ENCODE measurements at places on chromosomes 11 and 22. TPM values are rescaled to one million over a fixed set of nuclear protein-coding genes. Genes with fewer than 3 reads are reported as not detected.

The OR52H1 gene
- total RNA-seq: not detected

The SPI1 gene
- not detected for total RNA-seq

The MS4A3 gene
- not detected for total RNA-seq

The ZBTB16 gene
- total RNA-seq: 0.17 TPM

The KCNQ1OT1 gene
- 0.14 TPM for total RNA-seq

The TUG1 gene
- 33.6 TPM for total RNA-seq

DNA sequence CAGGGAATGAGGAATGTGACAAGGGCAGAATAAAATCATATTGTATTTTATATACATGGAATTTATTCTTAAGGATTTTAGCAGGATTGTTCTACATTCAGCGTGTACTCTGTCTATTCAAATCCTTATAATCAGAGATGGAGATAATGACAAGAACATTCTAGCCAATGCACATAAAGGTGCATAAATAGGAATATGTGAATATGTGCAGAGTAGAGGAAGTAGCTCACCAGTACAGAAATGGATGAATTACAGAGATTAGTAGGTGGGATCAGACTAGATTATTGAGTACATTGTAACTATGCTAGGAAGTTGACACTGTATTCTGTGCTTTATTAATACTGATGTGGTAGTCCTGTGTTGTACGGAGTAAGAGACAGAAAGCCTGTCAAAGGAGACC, 1308.8 kb downstream of the FAM181B start:
- no peak for DNase-seq

DNA sequence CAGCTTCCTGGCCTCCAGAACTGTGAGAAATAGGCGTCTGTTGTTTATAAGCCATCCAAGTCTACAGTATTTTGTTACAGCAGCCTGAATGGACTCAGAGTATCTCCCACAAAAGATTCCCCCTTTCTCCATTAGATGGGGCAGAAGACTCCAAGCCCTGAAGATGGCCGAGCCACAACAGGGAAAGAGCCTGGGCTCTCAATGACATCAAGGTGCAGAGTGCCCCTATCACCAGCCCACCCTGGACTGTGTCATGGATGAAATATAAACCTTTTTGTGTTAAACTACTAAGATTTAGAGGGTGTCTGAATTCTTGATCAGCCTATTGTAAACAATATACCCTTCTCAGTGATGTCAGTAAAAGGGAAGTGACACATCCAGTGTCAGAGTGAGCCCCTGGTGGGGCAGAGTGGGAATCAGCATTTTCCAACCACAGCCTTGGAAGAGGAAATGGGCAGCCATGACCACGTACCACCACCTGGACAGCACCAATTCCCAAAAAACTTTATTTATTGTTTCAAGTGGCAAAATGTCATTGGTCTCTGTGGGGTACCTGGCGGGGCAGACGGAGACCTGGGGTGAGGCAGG, 25.5 kb downstream of the TNKS1BP1 start:
- DNase-seq: no peak

GRCh38 chr22:50076646-50077535, 8.3 kb downstream of the MLC1 start:
- DNase-seq: no peak

DNA sequence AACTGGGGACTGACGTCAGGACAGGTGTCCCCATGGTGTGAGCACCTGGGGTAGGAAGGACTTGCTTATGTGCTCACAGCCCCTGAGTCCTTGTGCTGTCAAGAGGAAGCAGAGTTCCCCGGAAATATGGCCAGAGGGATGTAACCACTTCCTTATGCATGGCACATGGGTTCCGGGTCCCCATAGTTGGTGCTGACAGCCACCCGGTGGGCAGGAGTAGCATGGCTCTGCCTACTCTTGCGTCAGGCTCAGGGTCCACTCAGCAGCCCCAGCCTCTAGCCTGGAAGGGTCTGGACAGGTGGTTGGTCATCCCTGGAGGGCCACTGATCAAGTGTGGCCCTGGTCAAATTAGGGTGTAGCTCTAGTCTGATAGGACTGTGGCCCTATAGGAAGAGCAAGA, 42.8 kb upstream of the CCND1 start:
- no peak for DNase-seq

- no peak for DNase-seq
These were observed 15.7 kb upstream of the AIFM3 start for GRCh38 chr22:20951151-20951931.

DNA sequence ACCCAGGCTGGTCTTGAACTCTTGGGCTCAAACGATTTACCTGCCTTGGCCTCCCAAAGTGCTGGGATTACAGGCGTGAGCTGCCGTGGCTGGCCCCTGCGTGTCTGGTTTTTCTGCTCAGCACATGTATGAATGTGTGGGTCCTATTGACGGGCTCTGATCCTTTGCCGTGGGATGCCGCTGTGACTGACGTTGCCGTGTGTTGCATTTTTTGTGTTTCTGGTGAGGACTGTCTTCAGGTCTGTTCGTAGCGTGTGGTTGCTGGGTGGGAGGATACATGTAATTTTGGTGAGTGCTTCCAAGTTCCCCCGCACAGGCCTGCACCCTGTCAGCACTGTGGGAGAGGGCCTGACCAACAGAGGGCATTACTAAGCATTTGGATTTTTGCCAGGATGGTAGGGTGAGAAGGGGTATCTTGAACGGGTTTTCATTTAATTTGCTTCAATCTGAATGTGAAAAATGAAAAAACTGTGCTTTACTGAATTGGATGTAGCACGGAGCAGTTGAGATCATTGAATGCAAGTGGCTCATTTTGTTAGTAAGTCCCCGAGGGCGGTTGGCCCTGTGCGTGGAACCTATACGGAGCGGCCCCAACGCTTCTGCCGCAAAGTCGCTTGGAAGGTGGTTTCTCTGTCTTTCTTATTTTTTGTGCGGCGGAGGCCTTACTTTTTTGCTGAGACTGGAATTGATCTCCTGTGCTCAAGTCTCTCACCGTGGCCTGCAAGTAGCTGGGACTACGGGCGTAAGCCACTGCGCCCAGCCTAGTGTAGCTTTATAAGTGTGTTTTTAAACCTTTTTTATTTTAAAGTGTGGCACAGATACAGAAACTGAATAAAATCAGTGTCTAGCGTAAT, 8.2 kb downstream of the ZBED4 start:
- no peak for DNase-seq

DNA sequence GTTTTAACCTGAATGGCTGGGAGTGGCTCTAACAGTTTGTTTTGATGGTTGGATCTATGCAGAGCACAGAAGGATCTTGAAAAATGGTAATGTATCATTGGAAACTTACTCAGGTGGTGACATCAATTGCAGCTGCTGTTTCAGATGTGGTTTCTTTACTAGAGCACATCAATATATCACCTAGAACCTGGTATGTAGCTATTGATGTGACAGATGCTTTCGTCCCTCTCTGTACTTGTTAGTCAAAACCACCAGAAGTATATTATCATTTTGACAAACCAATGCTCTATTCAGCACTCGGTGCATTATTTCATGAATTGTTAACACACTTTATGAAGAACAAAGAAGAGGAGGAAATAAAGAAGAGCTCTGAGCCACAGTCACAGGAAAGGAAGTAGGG, 26.6 kb upstream of the SCN3B start:
- DNase-seq: no peak

DNA sequence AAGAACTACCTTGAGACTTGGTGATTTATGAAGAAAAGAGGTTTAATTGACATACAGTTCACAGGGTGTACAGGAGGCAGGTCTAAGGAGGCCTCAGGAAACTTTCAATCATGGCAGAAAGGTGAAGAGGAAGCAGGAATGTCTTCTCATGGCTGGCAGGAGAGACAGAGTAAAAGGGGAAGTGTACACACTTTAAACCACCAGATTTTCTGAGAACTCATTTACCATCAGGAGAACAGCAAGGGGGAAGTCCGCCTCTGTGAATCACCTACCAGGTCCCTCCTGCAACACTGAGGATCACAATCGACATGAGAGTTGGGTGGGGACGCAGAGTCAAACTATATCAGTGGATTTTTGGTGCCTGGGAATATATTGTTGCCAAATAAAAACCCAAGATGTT, 40.3 kb upstream of the OR5D13 start:
- DNase-seq: no peak

DNA sequence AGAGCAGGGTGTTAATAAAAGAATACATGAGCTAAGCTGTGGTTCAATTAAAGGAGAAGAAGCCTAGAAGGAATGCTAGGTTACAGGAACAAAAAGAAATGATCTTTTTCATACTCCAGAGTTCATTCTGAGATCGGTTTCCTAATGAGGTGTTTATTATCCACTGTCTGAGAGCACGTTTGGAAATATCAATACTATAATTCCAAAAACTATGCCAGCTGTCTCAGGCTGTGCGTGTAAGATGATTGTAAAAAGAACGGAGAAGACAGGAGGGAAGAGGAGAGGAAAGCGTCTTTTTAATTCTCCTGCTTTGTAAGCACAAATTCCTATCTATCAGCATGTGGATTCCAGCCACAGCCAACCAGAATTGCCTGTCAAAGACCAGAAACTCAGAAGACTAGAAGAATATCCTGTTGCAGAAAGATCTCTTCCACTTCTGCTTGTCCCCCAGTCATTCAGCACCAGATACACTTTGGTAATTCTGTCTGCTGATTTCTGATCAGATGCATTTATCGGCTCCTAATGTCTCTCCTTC, 25.7 kb downstream of the APOL5 start:
- no peak for DNase-seq

DNA sequence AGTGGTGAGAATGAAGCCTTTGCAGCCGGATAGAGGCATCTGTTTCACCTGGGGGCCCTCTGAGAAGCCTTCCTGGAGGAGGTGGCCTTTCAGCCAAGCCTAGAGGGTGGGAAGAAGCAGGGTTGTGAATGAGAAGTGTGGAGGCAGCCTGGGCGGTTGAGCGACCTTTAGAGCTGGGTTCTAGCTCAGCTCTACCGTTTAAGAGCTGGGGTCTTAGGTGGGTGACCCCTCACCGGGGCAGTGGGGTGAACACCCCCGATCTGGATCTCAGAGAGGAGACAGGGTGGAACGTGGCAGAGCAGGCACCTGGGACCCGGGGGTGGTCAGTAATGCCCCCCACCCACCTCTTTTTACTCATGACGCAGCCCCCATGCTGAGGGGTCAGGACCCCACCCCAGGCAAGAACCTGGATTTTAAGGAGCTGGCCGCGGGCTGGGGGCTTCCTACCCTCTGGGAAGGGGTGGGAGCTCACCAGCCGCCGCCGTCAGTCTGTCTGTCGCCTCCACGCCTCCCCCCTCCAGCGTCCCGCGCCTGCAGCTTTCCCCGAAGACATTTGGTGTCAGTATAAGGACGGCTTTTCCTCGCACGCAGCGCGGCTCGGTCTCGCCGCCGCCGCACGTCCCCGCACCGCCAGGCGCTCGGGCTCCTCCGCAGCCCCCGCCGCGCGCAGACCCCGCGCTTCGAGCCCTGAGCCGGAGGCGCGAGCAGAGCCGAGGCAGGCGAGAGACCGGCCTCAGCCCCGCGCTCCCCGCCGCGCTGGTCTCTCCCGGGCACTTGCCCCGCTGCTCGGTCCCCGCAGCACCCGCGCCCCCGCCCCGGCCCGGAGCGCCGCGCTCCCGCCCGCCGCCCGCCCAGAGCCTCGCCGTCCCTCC, 13.3 kb upstream of the CACNA1I start:
- no peak for DNase-seq

DNA sequence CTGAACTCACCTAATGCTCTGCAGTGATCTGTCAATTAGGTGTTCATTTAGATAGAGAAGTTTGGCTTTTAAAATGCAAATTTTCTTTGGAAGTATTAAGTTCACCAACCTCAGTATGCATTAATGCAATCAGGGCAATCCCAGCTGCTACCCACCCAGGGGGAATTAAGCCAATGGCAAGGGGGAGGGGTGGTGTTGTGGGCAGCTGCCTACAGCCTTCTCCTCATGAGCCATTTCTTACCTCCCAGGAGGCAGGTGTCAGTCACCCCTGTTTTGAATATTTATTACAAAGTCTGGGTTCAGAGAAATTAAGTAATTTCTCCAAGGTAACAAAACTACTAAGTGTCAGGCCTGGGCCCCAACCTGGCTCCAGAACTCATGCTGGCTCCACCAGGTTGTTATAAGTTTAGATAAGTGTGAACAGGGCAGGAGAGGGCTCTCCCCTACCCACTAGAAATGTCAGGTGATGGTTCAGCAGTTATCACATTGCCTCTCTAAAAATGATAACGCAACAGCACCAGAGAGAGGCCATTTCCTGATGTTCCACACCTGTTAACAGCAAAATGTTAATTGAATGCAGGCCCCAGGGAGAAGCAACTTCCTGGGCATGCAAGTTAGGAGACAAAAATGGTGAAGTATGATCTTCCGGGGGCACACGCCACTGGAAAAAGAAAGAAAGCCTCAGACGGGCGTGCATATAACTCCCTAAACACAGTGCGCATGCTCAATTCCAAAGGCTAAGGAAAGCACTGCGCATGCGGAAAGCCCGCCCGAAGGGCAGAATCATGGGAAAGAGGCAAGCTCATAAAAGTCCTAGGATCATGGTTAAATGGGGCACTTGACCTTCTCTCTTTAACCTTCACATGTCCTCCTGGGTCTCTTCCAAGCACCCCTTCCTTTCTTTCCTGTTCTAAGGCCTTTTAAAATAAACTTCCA, 35.4 kb upstream of the GNAZ start:
- no peak for DNase-seq

- DNase-seq: no peak
These were observed 789 bp downstream of the SIK2 start for GRCh38 chr11:111602865-111603610.

- no peak for DNase-seq
These were observed 127.4 kb downstream of the DSCAML1 start for GRCh38 chr11:117669616-117670015.

DNA sequence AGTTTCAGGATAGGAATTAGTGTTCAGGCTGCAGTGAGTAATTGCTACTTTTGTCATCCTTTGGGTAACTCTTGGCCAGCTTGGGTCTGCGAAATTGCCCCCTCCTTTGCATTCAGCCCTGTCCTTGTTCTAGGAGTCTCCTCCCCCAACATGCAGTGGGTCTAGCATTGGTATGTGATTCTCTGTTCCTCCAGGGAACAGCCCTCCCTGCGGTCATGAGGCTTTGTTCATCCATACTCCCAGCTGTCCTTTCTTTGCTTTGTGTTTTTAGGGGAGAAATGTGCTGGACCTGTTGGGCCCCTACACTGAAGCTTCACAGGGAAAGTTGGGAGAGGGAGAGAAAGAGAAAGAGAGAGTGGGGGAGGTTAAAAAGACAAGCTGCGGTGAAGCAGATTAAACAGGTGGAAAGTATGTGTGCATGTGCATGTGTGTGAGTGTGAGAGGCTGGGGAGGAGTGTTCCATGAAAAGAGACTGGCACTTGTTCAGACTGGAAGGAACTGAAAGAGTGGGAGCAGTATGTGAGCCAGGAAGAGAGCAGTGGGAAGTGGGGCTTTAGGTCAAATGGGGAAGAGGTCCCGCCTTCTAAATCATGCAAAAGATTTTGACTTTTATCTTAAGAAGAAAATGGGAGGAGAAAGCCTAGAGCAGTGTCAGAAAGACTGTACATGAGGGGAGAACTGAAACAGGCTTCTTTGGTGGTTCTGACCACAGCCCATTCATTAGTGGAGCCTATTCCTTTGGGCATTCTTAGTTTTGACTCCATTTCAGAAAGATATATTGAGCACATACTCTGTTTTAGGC, 17.9 kb upstream of the SESN3 start:
- DNase-seq: no peak

GRCh38 chr11:119854521-119854920, 125.5 kb upstream of the NECTIN1 start:
- DNase-seq: no peak
